Activated naive CD8-positive, alpha-beta T cell treated with anti-CD3 and anti-CD28 coated beads, Interleukin-2, amount 10 ng/mL, durations not matched to agents 7 days and 5 days (primary cell): ENCODE measurements at places on chromosomes 1 and 21. TPM values are rescaled to one million over a fixed set of nuclear protein-coding genes. Genes with fewer than 3 reads are reported as not detected.

DNA sequence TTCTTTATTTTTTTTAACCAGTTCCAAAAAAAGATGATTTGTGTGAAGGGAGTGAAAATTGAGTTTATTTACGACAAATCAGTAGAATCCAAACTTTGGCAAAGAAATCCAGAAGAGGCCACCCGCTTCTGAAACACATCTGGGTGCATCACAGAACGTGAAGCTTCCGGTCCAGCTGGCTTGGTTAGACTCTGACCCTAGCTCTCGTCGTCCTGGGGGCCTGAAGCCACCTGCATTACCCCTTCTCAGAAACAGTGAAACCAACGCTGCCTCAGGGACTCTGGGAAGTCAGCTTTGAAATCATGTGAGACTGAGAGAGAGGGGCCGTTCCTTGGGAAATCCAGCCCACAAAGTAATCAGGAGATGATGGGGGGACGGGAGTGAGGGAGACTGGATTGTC is 21.8 kb downstream of the AJAP1 start:
- H3K4me1 ChIP-seq, result no peaks in the 10 kb centered on the region
- no peak overlapping the region for H3K27ac ChIP-seq
- H3K36me3 ChIP-seq, result no peaks in the 10 kb centered on the region
- DNase-seq, result no peak

GRCh38 chr21:36127250-36127904 is 7.5 kb upstream of the CBR3 start:
- no peak overlapping the region for H3K27ac ChIP-seq
- no peak overlapping the region for H3K4me3 ChIP-seq
- peaks cover 9% of the 10 kb centered on the region for H3K36me3 ChIP-seq
- H3K4me1 ChIP-seq, result peaks cover 26% of the 10 kb centered on the region

FAM110D gene
- not detected for total RNA-seq

DNA sequence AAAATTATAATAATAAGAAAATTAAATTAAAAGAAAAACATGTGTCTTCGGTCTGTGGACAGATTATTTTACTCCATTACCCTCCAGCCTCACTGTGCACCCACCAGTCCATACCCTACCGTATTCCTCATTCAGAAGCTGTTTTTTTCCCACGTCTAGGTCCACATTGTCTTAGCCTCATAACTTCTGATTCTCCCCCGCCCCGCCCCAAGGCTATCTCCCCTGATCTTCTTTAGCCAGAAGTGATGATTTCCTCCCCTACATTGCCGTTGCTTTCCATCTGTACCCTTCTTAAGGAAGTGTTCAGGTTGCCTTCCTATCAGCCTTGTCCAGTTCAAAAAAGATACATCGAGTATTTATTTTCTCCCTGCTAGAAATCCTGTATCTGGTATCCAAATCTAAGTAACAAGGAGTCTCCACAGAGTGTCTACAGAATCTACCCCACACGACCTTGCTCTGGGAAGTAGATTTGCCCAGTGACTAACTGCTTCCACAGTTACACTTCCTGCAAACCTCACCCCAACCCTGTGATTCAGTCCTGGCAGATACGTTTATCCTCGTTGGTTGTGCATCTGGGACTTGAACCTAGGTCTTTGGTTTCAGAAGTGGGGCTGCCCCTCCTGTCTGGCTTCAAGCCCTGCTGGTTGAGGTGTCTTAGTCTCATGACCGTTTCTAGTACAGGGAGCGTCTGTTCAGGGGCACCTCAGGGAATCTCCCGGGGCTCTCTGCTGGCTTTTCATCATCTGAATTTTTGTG is 470.2 kb downstream of the CAMTA1 start:
- no peak overlapping the region for H3K4me3 ChIP-seq
- no peaks in the 10 kb centered on the region for H3K36me3 ChIP-seq
- no peak for DNase-seq
- H3K27me3 ChIP-seq, result no peaks in the 10 kb centered on the region
- H3K27ac ChIP-seq, result no peak overlapping the region

- H3K4me3 ChIP-seq, result no peak overlapping the region
- H3K36me3 ChIP-seq, result no peaks in the 10 kb centered on the region
- no peaks in the 10 kb centered on the region for H3K4me1 ChIP-seq
- H3K27me3 ChIP-seq, result no peaks in the 10 kb centered on the region
- H3K27ac ChIP-seq, result no peak overlapping the region
- DNase-seq, result no peak
These were observed 67.0 kb downstream of the RGS18 start for GRCh38 chr1:192225266-192225665.

DNA sequence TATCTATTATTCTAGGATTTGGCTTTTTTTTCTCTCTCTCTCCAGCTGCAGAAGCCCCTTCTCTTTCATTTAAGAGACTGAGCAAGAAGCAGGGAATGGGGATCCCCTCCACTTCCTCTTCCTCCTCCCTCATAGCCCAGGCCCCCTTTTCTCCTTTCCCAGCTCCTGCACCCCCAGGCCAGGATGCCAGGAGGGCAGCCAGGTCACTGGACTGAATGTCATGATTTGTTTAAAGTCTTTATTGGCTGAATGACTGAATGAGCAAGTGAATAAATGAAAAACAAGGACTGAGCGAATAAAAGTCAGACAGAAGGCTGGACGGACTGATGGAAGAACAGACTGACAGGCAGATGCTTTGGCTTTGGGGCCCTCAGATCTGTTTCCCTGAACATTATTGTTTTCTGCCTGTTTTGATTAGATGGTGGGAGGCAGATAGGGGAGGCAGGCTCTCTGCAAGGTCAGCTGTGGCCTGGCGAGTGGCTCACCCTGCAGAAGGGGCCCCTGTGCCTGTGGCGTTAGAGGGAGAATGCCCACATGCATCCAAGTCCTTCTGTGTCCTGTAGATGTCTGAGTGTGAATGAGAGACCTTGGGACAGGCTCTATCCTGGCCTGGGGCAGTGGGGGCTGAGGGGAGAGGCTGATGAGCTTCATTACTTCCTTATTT is 20.3 kb upstream of the ADGRB2 start:
- H3K4me1 ChIP-seq, result peaks cover 9% of the 10 kb centered on the region
- H3K4me3 ChIP-seq, result no peak overlapping the region
- no peaks in the 10 kb centered on the region for H3K27me3 ChIP-seq
- peak; percentile 20 for DNase-seq
- H3K36me3 ChIP-seq, result no peaks in the 10 kb centered on the region

NEXN gene
- total RNA-seq, result 2.0 TPM

OR6K3 gene
- total RNA-seq, result not detected

- peaks cover 51% of the 10 kb centered on the region for H3K4me1 ChIP-seq
- no peaks in the 10 kb centered on the region for H3K27me3 ChIP-seq
These were observed 201.2 kb downstream of the TOMM20 start for GRCh38 chr1:234927312-234927970.
